Tibial nerve (tissue), 4 donors: ENCODE measurements at places on chromosomes 2 and 18. TPM values are rescaled to one million over a fixed set of nuclear protein-coding genes. Genes with fewer than 3 reads are reported as not detected.

DNA sequence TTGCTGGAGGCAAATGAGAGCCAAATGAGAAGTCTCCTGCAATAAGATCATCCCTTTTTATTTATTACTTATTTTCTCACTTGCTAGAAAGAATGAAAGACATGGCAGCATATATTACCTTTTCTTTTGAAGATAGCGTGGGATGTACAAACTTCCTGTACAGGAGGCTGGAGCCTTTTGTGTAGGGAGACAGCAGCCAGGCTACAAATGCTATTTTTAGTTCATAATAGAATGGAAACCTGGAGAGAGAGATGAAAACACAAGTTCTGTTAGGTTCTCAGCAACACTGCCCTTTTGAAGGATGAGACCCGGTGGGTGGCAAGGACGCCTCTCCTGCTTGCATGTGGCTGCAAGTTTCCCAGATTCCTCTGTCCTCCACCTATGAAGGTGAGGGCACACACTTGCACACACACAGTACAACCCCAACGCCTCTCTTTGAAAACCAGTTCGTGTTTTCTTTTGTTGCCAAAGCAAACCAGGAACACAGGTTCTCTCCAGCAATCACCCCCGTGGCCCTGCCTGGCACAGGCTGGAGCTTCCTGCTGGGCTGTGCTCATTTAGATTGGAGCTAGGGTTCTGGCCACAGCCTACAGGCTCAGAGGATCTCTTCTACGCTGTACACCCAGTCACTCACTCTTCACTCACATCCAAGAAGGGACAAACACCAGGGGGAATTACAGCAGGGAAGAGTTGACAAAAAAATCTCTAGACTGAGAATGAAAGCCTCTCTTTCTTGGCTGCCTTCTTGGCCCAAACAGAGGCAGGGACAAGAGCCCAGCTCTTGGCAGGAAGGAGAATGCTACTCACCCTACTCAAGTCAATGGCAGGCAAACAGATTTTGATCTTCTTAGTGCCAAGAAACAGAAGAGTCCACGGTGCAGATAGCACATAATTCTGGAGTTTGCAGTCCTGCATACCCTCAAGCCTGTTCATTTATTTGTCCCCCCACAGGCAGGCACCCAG, 55.6 kb downstream of the MRPL35 start:
- DNase-seq, result no peak

DNA sequence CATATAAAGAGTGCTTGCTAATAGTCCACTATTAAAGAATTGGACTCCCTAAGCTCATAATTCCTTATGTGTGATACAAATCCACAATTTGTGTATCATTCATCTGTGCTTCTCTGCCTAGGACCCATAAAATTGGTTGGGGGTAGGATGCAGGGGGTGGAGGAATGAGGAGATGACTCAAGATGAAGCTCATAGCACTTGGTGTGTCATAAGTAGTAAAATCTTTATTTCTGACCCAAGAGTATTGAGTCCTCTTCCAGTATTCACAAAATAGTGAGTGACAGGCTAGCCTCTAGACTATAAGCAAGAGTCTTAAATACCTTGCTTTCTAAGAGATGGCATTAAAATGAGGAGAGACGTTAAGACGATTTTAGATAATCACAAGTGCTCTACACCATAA, 390.9 kb upstream of the CDH19 start:
- no peak for DNase-seq

DNA sequence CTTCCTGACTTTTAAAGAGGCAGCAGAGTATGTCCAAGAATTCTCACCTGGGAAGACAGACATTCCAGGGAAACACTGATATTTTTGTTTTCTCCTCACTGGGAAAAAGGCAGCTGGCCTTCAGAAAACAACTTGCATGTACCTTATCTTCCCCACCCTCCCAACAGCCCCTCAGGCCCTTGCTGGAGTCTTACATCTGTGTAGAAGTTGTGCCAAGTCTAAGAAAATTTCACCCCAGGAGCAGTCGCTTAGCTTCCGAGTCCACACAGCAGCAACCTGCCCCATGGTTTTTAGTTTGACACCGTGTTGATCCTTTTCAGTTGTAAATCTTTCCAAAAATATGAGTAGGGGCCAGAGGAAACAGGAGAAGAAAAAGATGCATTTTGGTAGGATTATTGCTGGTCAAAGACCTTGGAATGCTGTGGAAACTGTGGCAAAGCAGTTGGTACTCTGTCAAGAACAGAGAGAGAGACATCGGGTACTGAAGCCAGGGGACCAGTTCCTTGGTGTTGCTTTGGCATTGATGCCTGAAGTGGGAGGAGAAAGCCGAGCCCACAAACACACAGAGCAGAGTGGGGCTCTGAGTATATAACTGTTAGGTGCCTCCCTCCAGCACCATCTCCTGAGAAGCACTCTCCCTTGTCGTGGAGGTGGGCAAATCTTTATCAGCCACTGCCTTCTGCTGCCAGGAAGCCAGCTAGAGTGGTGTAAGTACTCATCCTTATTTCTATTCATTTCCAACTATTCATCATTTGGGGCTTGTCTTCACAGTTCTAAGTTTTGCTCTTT, at the start of gene SLC14A1:
Gene SLC14A1, plus strand, starts transcription at position 615 of the 789 bp plus-strand sequence. CDS start 6,140 bp downstream, outside the sequence.
- no peak for DNase-seq

DNA sequence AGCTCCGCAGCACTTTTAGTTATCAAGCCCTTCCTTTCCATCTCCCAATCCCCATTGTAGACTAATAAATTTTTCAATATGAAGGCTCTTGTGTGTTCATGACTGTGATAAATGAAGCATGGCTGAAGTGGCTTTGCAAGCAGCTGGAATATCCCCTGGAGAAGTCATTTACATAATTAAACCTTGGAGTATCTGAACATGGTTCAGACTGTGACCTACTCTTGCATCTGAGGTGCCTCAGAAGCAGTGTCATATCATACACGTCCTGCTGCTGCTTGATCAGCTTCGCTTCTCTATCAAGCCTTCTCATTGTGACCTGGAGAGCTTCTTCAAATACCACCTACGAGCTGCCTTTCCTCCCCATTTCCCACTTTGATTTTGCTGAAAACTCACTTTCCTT, 48.4 kb upstream of the ZNF397 start:
- no peak for DNase-seq

DNA sequence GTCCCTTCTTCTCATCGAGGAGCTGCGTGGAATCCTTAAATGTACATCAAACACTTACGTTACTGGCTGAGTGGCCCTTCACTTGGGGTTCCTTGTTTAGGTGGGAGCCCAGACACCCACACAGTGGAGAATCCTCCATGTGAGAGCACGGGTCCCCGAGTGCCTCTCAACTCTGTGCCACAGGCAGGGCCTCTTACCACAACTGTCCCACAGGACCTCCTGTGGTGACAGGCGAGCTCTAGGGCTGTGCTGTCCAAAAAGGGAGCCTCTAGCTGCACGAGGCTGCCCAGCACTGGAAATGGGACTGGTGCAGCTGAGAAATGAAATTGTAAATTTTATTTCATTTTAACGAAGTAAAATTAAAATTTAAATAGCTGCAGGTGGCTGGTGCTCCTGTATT, 145.7 kb downstream of the DYSF start:
- no peak for DNase-seq

GRCh38 chr18:8439055-8439454, 170.2 kb upstream of the RAB12 start:
- no peak for DNase-seq

GRCh38 chr18:27713037-27713737, 463.7 kb downstream of the CDH2 start:
- DNase-seq, result no peak

DNA sequence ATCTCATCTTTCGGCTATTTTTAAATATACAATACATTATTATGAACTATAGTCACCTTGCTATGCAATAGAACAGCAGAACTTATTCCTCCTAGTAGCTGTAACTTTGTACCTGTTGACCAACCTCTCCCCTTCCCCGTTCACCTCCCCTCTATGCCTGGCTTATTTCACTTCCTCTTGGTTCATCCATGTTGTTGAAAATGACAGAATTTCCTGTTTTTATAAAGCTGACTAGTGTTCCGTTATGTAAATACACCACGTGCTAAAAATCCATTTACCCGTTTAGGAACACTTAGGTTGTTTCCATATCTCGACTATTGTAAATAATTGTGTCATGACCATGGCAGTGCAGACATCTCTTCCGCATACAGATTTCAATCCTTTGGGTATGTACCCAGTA, 10.3 kb downstream of the ALPI start:
- DNase-seq, result no peak

- no peak for DNase-seq
Measured at GRCh38 chr2:22329211-22330154, 1055.5 kb upstream of the KLHL29 start.

GRCh38 chr2:153394247-153394646, 84.3 kb downstream of the RPRM start:
- no peak for DNase-seq

DNA sequence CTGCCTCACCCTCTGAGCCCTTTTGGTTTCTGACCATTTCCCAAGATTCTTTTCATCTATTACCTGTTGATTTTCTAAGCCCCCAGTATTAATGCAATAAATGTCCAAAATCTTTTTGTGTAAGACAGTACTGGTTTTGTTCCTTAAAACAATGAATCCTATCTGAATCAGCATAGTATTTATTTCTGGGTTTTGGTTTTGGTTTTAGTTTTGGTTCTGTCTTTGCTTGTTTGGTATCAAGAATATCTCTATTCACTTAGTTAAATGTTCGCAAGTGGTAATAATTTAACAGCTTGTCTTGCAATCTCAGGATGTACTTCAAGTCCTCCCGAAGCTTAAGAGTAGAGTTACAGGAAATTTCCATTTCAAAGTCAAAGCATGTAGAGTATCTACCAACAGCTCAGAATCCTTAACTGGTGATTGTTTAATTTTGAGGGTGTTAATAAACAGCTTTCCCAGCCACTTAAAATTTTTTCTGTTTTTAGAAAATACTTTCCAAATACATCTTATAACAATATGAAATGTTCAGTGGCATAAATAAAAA, 67.7 kb upstream of the NEDD4L start:
- DNase-seq, result no peak

DNA sequence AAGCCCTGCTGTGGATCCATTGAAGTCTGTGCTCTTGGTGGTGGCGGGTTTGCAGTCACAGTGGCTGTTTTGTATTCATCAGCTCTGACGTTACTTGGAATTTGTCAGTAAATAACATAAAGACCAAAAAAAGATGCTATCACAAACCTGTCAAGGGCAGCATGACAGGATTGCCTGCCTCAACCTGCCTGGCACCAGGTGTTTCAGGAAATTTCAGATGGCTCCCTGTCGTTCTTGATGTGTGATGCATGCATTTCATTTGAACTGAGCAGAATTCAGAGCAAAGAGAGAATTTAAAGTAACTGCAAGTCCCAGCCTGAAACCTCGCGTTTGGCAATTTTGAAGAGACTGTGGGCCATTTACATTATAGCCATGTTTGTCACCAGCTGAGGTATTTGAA, 50.3 kb upstream of the EPC2 start:
- no peak for DNase-seq

- DNase-seq, result no peak
Measured at GRCh38 chr18:28163201-28163775, 13.6 kb downstream of the CDH2 start.

NTSR2 gene
- 4.2 TPM for total RNA-seq

HOXD9 gene
- total RNA-seq, result 9.4 TPM

ACSL3 gene
- 38.4 TPM for total RNA-seq

LOXL3 gene
- total RNA-seq, result 15.0 TPM

TWIST2 gene
- total RNA-seq, result 101 TPM

KLHL29 gene
- total RNA-seq, result 52.0 TPM
